ENCODE measurements at places on chromosomes 4 and X.
A peak's percentile ranks its signal among the peaks of the same experiment; 100 is the strongest.

DNA sequence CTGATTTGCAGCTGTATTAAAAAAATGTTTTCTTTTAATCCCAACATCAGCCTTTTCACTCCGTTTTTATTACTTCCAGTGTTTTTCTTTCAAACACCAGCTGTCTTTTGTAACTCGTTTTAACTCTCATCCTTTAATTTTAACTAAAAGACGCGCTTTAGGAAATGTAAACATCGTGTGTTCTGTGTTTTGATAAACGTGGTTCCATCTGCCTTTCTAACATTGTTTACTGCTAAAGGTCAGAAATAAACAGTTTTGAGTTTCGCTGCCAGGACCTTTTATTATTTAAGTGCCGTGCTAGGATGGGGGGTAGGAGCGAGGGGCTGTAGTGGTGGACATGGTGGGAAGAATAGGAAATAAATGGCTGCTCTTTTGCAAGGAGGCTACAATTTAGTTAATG lies 1.5 kb downstream of the N4BP2 start:
- no peak for DNase-seq

GRCh38 chrX:41596596-41596995 lies 92.2 kb upstream of the GPR34 start:
- DNase-seq = no peak

DNA sequence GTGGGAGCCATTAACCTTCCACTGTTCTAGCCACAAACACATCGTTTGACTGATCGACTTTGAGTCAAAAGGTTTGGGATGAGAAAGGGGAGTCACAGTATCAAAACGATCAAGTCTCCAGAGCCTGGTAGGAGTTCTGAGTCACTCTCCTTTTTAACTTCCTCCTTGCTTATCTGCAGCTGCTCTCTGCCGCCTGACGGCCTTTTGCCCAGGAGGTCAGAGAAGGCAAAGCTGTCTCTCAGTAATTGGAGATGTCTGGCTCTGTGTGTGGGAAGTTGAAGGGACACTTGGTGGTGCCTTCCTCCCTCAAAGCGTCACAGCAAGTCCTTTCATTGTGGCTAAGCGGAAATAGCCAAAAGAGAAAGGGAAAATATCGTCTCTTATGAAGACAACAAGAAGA lies 63.1 kb downstream of the ANOS1 start:
- DNase-seq = no peak

DNA sequence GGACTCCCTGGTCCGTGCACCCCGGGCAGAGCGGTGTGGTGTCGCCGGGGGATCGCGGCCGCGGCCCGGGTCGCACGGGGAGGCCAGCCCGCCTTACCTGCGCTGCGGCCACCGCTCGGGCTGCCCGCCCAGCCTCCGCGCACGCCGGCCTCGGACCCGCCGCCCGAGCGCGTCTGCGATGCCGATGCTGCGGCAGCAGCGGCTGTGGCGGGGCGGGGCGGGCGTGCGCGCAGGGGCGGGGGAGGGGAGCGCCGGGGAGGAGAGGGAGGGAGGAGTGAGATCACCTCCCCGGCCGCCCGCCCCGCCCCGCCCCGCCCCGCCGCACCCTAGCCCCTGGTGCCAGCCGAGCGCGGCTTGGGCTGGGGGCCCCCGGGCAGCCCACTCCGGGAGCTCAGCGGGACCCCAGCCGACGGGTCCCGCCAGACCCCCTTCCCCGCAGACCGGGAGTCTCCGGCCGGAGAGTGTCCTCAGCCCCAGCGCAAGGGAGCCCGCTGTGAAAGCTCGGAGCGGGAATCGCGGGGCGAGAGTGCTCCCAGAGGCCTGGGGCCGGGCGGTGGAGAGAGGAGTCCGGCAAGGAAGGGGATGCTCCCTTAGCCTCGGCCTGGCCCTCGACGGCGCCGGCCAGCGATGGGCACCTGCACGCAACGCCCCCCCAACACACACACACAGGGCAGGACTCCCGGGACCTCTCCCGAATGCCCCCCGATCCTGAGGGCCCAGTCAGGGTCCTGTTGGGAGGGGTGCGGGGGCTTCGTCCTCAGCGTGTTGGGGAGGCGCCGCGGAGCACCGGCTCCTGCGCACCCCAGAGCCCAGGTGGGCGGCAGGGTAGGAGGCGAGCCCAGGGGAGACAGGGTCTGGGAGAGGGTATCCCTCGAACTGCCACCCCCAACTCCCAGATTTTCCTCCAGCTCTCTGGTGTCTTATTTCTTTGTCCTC lies at the start of gene L1CAM:
Gene L1CAM (minus strand): TSS at position 206 of the 936 bp plus-strand sequence. CDS start 10,337 bp downstream, outside the sequence.
- DNase-seq = peak; percentile 56

- no peak for DNase-seq
Measured at GRCh38 chr4:151862766-151863165, 102.0 kb upstream of the GATB start.
